Left renal cortex interstitium (tissue), 4 donors: ENCODE measurements at places on chromosomes 16 and 17. TPM values are rescaled to one million over a fixed set of nuclear protein-coding genes. Genes with fewer than 3 reads are reported as not detected.

- DNase-seq = no peak
These were observed 8.6 kb downstream of the C16orf96 start for GRCh38 chr16:4564661-4565267.

GRCh38 chr16:19138601-19139000 is 24.8 kb downstream of the ITPRIPL2 start:
- no peak for DNase-seq

GRCh38 chr16:66604376-66605176 is at the start of gene CMTM3:
Gene CMTM3 (plus strand): TSS chr16:66604704. CDS start chr16:66604806, 102 bp downstream.
- DNase-seq = no peak

DNA sequence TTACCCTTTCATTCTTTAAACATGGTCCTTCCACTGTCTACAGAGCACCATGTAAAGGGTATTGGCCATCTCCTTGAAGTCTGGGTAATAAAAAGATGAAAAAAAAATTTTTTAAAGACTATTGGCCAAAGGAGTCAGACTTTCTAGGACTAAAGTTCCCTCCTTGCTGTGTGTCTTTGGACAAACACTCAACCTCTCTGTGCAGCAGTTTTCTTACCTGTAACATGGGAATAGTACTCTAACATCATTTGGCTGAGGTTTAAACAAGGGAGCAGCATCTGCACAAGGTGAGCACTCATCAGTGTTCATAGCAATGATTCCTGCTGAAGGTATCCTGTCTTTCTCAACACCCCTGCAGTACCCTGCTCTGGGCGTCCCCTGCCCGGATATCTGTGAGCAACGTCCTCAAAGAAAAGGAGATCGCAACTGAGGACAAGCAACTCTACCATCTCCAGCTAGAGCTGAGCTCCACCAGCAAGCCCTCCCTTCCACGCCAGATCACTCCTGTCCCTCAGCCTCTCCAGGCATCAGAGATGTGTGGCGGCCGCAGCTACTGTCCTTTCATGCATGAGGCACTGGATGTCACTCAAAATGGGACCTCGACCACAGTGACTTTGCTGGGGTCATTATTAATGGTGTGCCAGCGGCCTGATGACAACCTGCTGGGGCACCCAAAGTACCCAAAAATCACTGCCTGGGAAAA is 29.5 kb upstream of the RPH3AL start:
- no peak for DNase-seq

DNA sequence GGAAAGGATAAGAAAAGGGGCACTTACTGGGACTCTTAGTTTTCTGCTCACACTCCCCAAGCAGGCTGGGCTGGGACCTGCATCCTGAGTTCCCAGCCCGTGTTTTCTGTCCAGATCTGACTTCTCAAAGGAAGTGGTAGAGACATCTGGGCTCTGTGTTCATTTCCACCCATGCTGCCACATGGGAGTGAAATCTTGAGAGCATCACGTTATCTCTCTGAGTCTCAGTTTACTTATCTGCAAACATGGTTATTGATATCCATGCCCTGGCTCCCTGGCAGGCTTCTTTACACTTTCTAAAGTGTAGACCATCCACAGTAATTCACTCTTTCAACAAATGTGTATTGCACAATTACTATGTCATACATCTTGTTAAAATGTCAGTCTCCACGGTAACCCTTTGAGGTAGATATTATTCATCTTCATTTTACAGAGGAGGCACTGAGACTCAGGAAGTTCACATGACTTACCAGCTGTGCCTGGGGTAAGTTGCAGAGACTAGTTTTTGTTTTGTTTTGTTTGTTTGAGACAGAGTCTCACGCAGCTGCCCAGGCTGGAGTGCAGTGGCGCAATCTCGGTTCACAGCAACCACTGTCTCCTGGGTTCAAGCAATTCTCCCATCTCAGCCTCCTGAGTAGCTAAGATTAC is 3.4 kb downstream of the ZNF688 start:
- no peak for DNase-seq

DNA sequence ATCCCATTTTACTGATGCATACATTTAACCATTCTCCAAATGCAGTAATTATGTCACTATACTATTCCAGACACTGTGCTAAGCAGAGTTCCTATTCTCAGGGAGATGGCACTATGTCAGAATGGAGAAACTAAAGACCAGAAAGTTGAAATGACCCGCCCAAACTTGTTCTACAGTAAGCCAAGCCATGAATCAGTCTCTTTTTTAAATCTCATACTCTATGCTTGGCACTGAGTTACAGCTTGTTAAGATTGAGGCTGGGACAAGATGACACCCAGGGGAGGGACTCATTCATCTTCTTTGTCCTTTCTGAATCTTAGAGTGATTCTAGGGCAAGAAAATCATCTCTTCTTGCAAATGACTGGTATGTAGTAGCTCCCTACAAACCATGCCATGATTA is 247.0 kb upstream of the CCL2 start:
- no peak for DNase-seq

The SYNRG gene
- 46.5 TPM for polyA plus RNA-seq

The NBR1 gene
- polyA plus RNA-seq = 132 TPM

The CENPX gene
- polyA plus RNA-seq = 48.9 TPM

The VPS35L gene
- polyA plus RNA-seq = 62.8 TPM

The CCL18 gene
- polyA plus RNA-seq = not detected

The TBC1D3 gene
- polyA plus RNA-seq = not detected
